ENCODE measurements at places on chromosomes 7 and 10.

- DNase-seq, result no peak
Observed at GRCh38 chr10:100709146-100710082, 36.0 kb upstream of the PAX2 start.

- no peak for DNase-seq
Observed at GRCh38 chr7:66105263-66105748, 9.3 kb upstream of the CRCP start.

GRCh38 chr10:12338981-12339380 lies 10.4 kb upstream of the CAMK1D start:
- no peak for DNase-seq

- peak; percentile 22 for DNase-seq
Observed at GRCh38 chr10:123573236-123574108, 92.7 kb upstream of the GPR26 start.

DNA sequence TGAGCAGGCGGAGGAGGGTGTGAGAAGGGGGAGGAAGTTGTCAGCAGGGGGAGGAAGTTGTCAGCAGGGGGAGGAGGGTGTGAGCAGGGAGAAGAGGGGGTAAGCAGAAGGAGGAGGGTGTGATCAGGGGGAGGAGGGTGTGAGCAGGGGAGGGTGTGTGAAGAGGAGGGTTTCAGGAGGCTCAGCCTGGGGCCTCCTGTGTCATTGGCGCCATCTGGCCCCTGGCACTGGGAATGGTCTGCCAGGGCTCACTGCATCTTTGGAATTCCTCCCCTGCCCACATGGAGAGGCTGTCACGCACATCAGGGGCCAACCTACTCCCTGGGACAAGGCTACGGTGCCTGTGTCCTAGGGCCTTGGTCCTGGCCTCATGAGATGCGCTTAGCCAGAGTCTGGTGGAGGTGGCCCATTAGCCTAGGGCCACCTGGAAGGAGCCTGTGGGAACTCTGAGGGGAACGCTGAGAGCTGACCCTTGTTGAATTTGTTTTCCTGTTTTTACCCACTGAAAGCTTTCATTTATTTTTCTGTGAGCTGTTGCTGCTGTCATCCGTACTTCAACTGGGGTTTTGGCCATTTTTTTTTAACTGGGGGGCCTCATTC lies 18.0 kb downstream of the CAMK2B start:
- no peak for DNase-seq

DNA sequence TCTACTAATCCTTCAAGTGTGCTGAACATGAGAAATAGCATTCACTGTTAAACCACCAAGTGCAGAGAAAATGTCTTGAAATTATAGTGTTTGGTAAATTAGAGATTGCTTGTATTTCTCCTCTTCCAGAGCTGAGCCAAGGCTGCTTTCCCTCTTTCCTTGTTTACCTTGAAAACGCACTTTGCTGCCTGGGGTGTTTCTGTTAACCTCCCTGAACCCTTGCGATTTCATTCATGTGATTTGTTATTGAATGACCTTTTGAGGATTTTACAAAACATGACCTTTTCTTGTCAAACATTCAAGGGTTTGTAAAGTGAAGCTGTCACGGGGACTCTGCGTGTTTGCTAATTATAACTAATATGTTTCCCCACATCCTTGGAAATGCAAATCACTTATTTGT lies 169.4 kb downstream of the LRMDA start:
- DNase-seq, result no peak

- no peak for DNase-seq
Observed at GRCh38 chr7:158876984-158877383, 20.6 kb downstream of the DYNC2I1 start.

- DNase-seq, result no peak
Observed at GRCh38 chr7:94396037-94396431, 1.3 kb downstream of the COL1A2 start.

GRCh38 chr10:97412891-97413304 lies 11.8 kb upstream of the RRP12 start:
- no peak for DNase-seq

GRCh38 chr7:20064181-20064970 lies 152.8 kb downstream of the MACC1 start:
- no peak for DNase-seq
